Amniotic stem cell (primary cell): ENCODE measurements at places on chromosomes 11 and 22.
A peak's percentile ranks its signal among the peaks of the same experiment; 100 is the strongest.

DNA sequence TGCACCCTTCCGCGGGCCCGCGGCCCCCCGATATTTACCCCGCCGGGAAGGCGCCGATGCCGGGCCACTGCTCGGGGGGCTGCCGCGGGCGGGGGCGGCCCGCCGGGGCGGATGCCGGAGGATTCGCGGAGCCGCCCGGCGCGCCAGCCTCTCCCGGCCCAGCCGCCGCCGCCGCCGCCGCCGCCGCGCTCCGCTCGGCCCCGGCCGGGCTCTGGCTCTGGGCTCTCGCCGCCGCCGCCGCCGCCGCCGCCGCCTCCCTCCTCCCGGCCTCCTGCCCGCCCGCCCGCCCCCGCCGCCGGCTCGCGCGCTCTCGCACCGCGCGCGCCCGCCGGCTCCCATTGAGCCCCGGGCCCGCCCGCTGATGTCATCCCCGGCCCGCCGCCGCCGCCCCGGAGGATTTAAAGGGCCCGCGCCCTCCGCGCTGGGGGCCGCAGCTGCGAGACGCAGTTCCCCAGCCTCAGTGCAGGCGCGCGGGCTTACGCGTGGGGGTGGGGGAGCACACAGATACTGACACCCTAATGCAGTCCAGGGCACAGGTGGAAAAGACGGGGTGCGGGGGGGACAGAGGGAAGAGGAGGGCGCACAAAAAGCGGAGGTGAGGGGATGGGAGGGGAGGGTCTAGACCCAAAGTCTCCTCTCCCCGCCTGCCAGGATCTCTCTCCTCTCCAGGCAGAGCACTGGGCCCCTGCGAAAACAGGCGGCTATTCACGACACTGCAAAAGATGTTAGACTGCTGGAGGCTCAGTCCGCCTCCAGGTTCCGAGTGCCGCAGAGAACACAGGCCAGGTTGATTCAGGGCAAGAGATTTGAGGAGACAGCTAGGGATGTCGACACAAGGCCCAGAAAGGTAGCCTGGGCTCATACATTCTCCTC is at the start of gene CSNK1E:
Gene CSNK1E (minus strand): TSS at position 312 of the 873 bp plus-strand sequence. CDS start 3,276 bp downstream, outside the sequence.
- DNase-seq, result peak; percentile 52

- DNase-seq, result peak; percentile 34
These were observed 10.4 kb downstream of the NHERF4 start for GRCh38 chr11:119195680-119196079.

GRCh38 chr22:33116841-33117547 is 58.8 kb upstream of the SYN3 start:
- no peak for DNase-seq

DNA sequence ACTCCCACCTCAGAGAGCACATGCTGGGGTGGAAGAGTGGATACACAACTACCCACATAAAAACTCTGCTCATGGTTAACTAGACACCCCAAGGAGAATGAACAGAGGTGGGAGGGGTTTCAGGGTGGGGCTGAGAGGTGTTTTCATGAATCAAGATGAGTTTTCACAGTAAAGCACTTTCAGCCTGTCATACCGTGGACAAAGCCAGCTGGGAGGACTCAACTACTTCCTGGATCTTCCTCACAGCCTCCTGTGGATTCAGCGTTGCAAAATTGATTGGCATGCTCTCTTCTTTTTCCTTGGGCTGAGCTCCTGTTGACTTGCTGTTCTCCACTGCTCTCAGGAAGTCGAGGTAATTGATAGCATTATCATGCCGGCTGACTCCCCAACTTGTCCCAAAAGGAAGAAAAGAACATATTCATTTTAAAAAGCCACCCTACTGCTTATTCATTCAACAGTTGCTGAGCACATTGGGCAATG is 168.5 kb downstream of the MPPED1 start:
- no peak for DNase-seq

- peak; percentile 41 for DNase-seq
These were observed at the start of gene DGKZ for GRCh38 chr11:46346886-46347636. Gene DGKZ, plus strand, starts transcription at chr11:46347463. Its CDS starts 197 bp downstream, at chr11:46347660.

GRCh38 chr22:32587449-32587848 is 112.8 kb downstream of the FBXO7 start:
- DNase-seq, result no peak

DNA sequence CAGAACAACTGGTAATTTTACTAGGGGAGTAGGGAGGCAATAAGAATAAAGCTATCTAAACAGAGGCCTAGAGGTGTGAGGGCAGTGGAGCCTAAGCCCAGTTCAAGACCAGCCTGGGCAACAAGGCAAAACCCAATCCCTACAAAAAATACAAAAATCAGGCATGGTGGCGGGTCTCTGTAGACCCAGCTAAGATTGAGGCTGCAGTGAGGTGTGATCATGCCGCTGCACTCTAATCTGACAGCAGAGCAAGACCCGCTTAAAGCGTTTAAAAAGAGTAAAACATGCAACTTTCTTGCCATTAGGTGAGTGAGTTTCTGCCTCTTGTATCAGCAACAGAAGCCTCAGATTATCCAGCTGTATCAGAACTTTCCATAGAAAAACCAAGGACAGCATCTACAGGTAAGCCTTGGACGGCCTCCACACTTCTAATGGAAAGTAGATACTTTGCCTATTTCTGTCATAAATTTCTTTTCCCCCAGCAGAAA is 12.1 kb downstream of the TAF1D start:
- DNase-seq, result no peak

GRCh38 chr11:129639300-129639699 is 176.3 kb upstream of the TMEM45B start:
- DNase-seq, result peak; percentile 42

- DNase-seq, result no peak
These were observed 132.1 kb upstream of the LDLRAD3 start for GRCh38 chr11:35811783-35812182.

GRCh38 chr22:26314656-26315055 is 114.4 kb upstream of the ASPHD2 start:
- no peak for DNase-seq

DNA sequence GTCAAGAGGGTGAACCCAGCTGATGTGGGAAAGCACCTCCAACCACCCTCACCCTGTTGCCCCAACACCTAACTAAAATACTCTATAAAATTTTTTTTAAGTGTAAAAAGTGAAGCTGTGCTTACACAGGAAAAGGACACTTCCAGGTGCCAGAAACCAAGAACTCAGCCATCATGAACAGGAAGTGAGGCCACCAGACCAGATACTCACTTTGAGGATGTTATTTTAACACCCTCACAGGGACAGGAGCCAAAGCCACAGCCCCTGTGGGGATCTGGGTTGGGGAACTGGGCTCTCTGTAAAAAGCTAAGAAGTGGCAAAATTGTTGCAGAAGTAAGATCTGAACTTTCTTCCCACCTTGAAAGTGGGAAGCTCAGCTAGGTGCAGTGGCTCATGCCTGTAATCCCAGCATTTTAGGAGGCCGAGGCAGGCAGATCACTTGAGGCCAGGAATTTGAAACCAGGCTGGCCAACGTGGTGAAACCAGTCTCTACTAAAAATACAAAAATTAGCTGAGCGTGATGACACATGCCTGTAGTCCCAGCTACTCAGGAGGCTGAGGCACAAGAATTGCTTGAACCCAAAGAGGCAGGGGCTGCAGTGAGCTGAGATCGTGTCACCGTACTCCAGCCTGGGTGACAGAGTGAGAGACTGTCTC is 3.8 kb downstream of the RSPH14 start:
- no peak for DNase-seq

DNA sequence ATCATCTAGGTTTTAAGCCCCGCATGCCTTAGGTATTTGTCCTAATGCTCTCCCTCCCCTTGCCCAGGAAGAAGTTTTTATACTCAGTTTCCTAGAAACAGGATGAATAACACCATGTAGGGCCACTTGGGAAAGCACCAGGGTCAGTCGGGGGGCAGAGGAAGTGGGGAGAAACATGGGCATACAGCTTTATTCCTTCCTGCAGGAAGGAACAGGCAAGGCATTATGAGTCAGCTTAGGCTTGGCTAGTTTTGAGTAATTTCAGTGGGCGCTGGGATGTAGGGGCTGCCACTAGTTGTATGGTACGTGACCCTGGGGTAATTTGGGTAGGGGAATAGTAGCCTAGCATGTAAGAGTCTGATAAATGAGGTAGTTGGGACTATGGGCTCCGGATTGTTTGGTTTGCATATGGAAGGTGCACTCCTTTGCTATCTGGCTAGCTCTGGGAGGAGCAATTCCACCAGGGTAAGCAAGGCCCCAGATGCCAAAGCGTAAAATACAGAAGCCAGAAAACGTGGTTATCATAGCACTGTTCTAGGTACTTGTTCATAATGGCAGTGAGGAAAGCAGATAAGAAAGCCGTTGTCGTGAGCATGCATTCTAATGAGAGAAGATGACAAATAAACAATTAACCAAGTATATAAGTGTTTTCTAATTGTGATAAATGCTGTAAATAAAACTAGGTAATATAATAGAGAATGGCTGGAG is 24.8 kb downstream of the ACER3 start:
- no peak for DNase-seq

DNA sequence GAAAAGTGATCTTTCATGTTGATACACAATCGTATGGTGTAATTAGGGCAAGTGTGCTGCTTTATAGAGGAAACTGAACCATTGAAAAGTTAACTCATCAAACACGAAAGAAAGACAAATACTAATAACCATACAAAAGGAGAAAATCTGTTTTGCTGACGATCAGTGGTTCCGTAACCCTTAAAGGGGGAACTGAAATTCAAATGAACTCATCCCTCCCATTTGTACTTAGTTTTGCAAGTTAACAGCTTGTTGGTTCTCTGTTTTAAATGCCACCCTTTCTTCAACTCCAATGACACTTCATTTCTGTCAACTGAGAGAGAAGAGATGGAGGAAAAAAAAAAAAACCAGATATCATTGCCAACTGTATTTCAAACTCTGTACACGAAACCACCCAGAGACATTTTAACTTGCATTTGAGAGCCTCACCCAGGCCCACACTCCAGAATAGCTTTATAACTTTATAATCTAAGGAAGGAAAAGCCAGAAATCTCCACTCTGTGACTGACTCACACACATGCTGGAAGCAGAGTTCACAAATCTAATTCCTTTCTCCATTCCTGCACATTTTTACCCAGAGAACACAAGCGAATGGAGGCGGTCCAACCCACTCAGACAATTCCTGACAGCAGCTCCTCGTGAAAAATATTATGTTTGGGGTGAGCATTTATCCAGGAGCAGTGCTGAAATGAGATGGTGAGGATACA is 17.4 kb upstream of the CSNK2A3 start:
- DNase-seq, result no peak

DNA sequence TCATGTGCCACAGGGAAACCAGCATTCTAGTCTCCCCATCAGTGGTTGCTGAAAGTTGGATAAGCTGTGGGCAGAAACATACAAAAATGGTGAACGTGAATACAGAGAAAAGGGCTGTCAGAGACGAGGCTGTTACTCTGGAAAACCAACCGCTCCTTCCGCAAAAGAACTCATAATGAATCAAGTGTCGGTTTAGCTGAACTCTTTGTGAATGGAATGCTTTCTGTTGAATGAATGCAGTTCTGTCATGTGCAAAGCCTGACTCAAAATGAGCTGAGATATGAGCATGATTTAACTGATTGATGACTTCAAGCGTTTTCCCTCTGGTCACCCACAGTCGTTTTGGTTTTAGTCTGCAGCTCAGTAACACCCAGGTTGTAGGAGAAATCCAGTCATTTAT is 298.3 kb downstream of the ETS1 start:
- no peak for DNase-seq

GRCh38 chr22:33380789-33381530 is 322.8 kb upstream of the SYN3 start:
- peak; percentile 72 for DNase-seq

DNA sequence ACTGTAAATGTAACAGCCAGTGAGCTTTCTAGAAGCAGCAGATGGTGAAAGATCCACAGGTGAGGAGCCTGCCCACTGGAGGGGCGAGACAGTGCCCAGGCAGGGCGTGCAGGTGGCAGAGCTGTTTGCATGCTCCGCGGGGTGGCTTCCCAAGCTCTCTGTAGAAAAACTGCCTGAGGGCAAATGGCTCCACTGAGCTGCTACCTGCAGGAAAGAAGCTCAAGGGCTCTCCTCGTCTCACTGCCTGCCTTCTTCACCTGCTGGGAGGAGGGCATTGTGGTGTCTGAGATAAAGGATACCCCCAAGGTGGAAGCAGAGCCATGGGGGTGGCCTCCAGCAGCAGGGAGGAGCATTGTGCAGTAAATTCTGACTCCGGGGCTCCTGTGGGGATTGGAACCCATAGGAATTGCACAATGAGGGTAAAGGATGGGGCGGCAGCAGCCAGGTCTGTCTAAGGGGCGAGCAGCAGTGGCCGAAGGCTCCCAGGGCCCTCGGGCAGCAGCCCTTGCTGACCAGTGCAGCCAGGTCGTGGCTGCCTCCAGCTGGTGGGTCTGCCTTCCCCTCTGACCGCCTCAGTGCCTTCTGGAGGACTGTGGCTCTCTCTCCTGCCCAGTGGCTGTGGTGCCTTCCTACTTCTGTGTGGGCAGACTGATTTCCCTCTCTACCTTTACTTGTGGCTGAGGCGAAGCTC is 28.0 kb upstream of the CABP7 start:
- DNase-seq, result no peak
